ENCODE measurements at places on chromosomes 3 and 15. TPM values are rescaled to one million over a fixed set of nuclear protein-coding genes. Genes with fewer than 3 reads are reported as not detected.

PPIP5K1 gene
- total RNA-seq: 34.2 TPM

ZNF385D gene
- total RNA-seq: not detected

ANKRD34C gene
- not detected for total RNA-seq

GRCh38 chr3:191813245-191813644 lies 352.3 kb downstream of the PYDC2 start:
- H3K27ac ChIP-seq: no peak overlapping the region
- H3K27me3 ChIP-seq: no peaks in the 10 kb centered on the region
- no peaks in the 10 kb centered on the region for H3K36me3 ChIP-seq
- no peak for DNase-seq

ADGRG7 gene
- total RNA-seq: not detected

IL16 gene
- total RNA-seq: 144 TPM

DNA sequence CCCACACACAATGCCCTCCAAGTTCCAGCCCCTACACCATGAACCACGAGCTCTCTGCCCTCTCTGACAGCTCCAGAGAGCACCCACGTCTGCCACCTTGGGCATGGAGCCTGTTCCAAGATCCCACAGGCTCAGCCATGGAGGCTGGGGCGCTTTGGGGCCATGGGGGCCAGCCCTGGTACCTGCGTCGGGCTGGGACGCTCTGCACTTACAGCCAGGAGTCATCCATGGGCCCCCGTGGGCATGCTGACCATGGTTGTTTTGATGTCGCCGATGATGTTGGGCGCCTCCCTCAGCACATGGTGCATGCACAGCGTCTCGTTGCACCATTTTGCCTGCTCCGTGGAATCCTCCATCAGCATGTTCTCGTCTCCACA lies 51.9 kb upstream of the UBE2Q2 start:
- no peaks in the 10 kb centered on the region for H3K4me1 ChIP-seq
- no peak for DNase-seq
- H3K27me3 ChIP-seq: peaks cover 51% of the 10 kb centered on the region
- no peak overlapping the region for H3K27ac ChIP-seq
- no peaks in the 10 kb centered on the region for H3K36me3 ChIP-seq

DNA sequence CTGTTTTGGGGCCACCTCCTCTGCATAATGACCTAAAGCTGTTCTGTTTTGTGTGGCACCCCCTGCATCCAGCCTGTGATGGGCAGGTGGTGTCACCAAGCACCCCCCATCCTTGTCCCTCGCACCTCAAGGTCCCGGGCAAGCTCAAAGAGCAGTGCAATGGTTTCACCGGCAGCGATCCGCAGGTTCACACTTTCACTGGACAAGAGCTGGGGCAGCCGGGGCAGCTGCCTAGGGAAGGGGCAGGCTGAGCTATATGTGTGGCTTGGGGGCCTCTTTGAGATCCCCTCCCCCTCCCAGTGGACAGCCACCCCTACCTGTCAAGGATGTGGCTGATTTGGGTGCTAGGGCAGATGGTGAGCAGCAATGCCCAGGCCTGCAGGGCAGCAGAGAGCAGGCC lies 3.1 kb downstream of the IFRD2 start:
- no peak overlapping the region for H3K4me3 ChIP-seq
- H3K36me3 ChIP-seq: peaks cover 6% of the 10 kb centered on the region
- no peak for DNase-seq
- H3K4me1 ChIP-seq: peaks cover 19% of the 10 kb centered on the region
- H3K27ac ChIP-seq: no peak overlapping the region

LMAN1L gene
- not detected for total RNA-seq

DNA sequence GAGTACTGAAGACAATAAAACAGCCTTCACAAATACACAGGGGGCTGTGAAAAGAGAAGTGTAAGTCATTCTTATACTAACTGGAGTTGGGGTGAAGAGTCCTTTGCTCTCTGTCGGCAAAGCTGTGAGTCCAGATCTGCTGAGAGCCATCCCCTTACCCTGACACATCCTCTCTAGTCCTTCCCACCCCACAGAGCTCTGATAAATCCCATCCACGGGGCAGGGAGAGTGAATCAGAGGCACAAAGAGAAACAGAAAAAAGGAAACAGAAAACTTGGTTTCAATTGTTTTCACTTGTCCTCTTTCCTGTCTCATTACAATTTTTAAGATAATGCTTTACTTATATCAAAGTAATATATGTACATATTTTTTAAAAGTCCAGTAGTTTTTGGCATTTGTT lies 18.2 kb upstream of the ZNF639 start:
- no peak overlapping the region for H3K4me3 ChIP-seq
- H3K4me1 ChIP-seq: peaks cover 2% of the 10 kb centered on the region
- H3K27ac ChIP-seq: no peak overlapping the region
- H3K36me3 ChIP-seq: no peaks in the 10 kb centered on the region

PLAAT1 gene
- not detected for total RNA-seq

DNA sequence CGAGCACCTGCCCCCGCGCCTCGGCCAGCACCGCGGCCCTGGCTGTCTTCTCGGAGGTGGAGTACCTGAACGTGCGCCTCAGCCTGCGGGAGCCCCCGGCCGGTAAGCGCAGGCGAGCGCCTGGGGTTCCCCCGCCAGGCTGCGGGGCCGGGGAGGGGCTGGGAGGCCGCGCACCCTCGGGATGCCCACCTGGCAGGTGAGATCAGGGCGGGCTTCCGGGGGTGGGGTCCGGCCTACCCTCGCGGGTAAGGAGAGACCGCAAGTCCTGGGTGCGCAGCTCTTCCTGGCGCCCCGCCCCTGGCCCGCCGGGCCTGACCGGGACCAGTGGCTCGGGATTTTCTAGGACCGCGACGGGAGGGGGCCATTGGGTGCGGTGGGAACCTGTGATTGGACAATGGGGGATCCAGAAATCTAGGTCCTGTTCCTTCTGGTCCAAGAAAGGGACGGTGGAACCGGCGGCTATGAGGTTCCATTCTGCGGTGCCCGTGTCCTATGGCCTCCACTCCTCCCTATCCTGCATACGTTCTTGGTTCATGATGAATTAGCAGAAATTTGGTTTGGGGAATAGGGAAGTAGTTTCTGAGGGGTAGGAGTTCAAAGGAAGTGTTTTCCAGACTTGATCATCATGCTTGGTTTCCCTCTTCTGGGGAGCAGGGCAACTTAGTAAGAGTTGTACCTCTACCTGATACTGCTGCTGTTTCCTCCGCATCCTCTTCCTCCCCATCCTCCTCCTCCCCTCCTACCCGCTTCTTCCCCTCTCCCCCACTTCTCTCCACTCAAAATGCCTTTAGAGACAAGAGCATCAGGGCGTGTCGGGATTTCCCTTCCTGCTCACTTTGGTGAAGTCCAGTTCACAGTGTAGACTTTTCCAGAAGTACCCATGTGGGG lies 808 bp downstream of the ARRDC4 start:
- H3K27ac ChIP-seq: no peak overlapping the region
- peaks cover 19% of the 10 kb centered on the region for H3K27me3 ChIP-seq
- peaks cover 7% of the 10 kb centered on the region for H3K4me1 ChIP-seq
- peaks cover 1% of the 10 kb centered on the region for H3K36me3 ChIP-seq

DNA sequence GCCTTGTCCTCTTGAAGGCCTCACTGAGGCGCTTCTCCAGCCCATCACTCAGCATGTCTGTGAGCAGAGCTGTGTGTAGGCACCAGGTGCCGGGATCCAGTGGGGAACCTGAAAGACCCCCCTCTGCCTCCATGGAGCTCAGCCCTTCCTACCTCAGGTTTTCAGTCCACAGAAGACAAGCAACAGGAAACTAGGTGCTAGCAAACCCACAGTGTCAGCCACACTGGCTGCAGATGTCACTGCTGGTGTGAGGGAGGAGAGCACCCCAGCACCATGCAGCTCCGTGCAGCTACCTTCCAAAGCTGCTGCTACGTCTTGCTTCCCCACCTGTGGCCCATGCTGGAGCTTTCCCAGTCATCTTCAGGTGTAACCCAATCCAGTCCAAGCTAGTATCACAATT lies 17.9 kb downstream of the PSTPIP1 start:
- peaks cover 94% of the 10 kb centered on the region for H3K4me1 ChIP-seq
- no peaks in the 10 kb centered on the region for H3K27me3 ChIP-seq
- peak overlapping the region; percentile 99 for H3K27ac ChIP-seq

DNA sequence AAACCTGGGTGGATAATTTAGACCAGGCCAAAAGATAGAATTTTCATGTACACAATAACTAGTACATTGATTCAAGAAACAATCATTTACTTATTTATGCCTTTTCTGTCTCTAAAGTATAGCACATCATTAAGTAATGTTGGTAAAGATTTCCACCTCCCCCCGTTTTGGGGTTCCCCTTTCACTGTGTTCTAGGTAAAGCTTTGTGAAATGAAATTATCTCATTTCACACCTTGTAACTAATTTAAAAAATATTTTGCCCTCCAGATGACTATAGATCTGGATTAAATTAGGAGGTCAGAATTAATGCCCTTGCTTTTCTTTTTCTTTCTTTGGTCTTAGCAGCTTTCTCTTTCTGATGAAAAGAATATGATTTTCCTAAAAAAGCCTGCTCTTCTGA lies 328.5 kb upstream of the TBC1D5 start:
- no peaks in the 10 kb centered on the region for H3K4me1 ChIP-seq
- no peaks in the 10 kb centered on the region for H3K27me3 ChIP-seq
- no peaks in the 10 kb centered on the region for H3K36me3 ChIP-seq
- H3K4me3 ChIP-seq: no peak overlapping the region
- DNase-seq: no peak

GRCh38 chr3:141538568-141539240 lies 51.9 kb downstream of the RASA2 start:
- peaks cover 27% of the 10 kb centered on the region for H3K4me1 ChIP-seq
- no peak for DNase-seq
- H3K4me3 ChIP-seq: no peak overlapping the region
- no peak overlapping the region for H3K27ac ChIP-seq

PLSCR2 gene
- total RNA-seq: not detected

DNA sequence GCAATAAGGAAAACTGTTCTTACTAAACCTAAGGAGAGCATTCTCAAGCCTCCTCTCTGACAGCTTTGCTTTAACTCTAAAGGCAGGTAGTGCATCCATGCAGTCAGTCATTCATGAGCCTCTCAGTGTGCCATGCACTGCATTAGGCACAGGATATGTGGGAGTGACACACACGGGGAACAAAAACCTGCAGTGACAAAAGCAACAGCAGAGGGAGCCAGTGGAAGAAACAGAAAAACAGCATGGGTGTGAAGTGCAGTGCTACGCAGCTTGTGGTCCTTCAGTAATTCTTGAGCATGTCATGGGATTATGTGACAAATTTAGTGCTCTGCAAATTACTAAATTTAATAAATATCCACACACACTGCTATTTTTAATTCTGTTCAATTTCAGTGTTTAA lies 230.7 kb downstream of the BBX start:
- no peaks in the 10 kb centered on the region for H3K27me3 ChIP-seq
- DNase-seq: peak; percentile 51
- H3K4me1 ChIP-seq: no peaks in the 10 kb centered on the region

DNA sequence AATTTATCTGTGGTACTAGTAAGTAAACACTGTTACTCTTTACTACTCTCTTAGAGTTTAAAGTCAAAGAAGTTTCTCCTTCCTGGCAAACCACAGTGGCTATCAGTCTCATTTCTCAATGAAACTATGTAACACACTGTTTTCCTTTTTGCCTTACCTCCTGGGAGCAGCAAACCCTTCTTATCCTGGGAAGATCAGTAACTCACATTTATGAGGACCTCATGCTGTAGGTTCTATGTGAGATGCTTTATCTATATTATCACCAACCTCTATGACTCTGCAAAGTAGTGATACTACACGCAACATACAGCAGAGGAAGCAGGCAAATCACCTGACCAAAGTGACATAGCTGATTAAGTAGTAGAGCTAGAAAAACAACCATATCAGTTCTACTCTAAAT lies 35.3 kb downstream of the PBRM1 start:
- H3K27me3 ChIP-seq: no peaks in the 10 kb centered on the region
- peaks cover 9% of the 10 kb centered on the region for H3K4me1 ChIP-seq
- peak overlapping the region; percentile 39 for H3K27ac ChIP-seq

DNA sequence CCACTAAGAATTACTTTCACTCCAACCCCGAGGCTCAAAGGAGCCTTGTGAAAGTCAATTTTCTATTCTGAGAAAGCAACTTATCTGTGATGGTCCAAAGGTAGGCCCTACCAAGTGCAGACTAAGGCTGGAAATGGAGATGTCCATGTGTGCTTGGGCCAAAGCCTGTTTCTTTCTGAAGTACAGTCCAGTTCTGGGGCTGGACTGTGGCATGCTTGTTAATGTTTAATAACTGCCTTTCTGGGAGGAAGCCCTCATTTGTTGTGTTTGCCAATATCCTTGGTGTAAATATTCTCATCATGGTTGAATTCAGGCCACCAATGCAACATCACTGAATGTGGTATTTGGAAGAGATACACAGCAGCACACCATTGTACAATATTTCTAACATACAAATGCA lies 182.3 kb upstream of the BCL6 start:
- peaks cover 31% of the 10 kb centered on the region for H3K4me1 ChIP-seq
- H3K27ac ChIP-seq: no peak overlapping the region
- H3K4me3 ChIP-seq: no peak overlapping the region
- H3K27me3 ChIP-seq: peaks cover 45% of the 10 kb centered on the region
- H3K36me3 ChIP-seq: peaks cover 23% of the 10 kb centered on the region

FGF7 gene
- not detected for total RNA-seq

DNA sequence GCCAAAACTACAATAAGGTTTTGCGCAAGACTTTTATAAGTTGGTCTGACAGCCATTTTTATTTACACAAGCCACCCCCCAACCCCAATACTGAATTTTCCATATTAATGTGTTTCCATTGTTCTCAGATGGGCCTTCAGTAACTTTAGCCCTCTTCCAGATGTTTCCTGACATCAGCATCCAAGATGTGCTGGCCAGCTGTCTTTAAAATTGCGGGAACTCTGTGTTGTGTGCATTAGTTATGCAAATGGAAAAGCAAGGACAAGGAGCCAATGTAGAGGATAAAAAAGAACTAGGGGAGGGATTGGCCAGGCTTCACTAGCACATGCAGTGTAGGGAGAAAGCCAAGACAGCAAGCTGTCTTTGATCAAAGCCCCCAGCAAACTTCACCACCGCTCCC lies 45.4 kb downstream of the COMMD2 start:
- H3K36me3 ChIP-seq: no peaks in the 10 kb centered on the region
- DNase-seq: no peak
- H3K4me1 ChIP-seq: peaks cover 20% of the 10 kb centered on the region
- no peaks in the 10 kb centered on the region for H3K27me3 ChIP-seq
- no peak overlapping the region for H3K4me3 ChIP-seq

DNA sequence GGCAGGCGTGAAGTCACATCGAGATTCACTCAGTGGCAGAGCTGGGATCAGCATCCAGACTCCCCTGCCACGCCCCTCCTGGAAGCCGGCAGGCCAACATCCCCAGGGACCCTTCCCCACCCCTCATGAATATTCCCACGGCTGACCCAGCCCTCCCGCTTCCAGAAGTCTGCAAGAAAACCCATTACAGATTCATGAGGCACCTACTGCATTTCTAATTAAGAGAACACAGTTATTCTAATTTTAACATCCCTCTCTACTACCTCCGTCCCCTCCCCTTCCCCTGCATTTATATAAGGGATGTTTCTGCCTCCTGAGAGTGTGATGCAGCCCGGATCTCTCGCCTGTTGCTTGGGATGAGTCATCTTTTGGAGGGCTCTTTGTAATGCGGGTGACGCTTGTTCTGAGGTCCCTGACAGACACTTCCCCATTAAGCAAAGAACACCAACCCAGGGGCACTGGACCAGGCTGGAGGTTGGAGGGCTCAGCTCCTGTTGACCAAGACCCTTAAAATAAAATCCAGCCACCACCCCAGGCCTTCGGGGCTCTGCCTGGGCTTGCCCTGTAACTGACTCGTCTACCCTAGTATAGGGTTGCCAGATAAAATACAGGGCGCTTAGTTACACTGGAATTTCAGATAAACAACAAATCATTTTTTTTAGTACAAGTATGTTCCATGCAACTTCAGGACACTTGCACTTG lies 118.7 kb downstream of the NUP210 start:
- no peak overlapping the region for H3K4me3 ChIP-seq
- no peaks in the 10 kb centered on the region for H3K36me3 ChIP-seq
- peaks cover 26% of the 10 kb centered on the region for H3K27me3 ChIP-seq

GRCh38 chr3:44762170-44762677 lies 630 bp downstream of the KIF15 start:
- no peak for DNase-seq
- peak overlapping the region; percentile 89 for H3K4me3 ChIP-seq
- H3K4me1 ChIP-seq: peaks cover 28% of the 10 kb centered on the region

Data from activated CD8-positive, alpha-beta memory T cell treated with anti-CD3 and anti-CD28 coated beads, Interleukin-2, amount 10 ng/mL, durations not matched to agents 7 days and 5 days (primary cell).